ENCODE measurements at places on chromosomes 1 and 21. TPM values are rescaled to one million over a fixed set of nuclear protein-coding genes. Genes with fewer than 3 reads are reported as not detected.

DNA sequence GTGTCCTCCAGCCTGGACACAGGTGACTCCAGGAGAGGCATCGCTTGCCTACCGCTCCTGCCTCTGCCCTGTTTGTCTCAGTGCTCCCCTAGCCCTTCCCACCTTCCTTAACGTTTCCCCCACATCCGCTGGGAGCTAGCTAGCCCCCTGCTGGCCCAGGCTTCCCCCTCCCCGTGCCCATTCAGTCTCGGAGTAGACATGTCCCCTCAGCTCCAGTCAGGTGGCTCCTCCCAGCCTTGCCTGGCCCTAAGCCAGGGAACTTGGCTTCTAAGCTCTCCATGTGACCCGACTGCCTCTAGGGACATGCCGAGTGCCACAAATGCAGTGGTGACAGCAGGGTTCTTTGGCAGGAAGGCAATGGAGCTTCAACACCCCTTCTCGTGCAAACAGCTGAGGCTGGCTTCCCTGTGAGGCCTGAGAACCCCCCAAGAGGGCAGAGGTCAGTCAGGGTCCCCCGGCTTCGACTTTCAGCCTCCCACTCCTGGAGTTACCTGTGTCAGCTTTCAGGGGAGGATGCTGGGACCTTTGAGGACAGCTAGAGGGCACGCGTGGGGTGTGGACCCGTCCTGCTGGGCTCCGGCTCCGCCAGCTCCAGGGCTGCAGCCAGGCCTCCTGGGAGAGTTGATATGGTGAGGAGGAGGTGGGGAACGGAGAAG lies 16.2 kb downstream of the DRAXIN start:
- no peak for DNase-seq

GRCh38 chr1:227315629-227316346 lies 2.5 kb downstream of the CDC42BPA start:
- DNase-seq: peak; percentile 43

CITED4 gene
- total RNA-seq: 17.8 TPM

SLC5A9 gene
- total RNA-seq: 3.9 TPM

SPRR5 gene
- total RNA-seq: not detected

Data from Caco-2 (cell line).